ENCODE measurements at places on chromosomes 3 and 15.

- no peak for DNase-seq
Measured at GRCh38 chr3:37266809-37267208, 92.4 kb upstream of the LRRFIP2 start.

DNA sequence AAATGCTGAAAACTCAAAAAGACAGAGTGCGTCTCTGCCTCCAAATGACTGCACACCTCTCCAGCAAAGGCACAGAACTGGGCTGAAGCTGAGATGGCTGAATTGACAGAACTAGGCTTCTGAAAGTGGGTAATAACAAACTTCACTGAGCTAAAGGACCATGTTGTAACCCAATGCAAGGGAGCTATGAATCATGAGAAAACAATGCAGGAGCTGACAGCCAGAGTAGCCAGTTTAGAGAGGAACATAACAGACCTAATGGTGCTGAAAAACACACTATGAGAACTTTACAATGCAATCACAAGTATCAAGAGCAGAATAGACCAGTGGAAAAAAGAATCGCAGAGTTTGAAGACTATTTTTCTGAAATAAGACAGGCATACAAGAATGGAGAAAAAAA is 10.1 kb upstream of the AVEN start:
- no peak for DNase-seq

GRCh38 chr15:81235276-81236123 is 38.8 kb downstream of the IL16 start:
- no peak for DNase-seq

DNA sequence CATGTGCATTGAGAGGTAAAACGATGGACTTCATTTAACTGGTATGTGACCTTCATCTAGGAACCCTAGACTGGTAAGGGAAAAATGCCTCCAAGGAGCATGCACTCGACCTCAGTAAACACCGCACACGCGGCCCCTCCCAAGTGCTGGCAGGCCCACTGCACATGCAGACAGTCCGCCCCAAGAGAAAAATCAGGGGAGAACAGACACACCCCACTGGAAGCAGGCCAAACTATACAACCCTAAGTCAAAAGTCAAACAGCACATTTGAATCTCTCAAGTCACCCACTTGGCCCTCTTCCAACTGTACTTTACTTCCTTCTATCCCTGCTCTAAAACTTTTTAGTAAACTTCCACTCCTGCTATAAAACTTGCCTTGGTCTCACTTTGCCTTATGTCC is 250.1 kb upstream of the HES1 start:
- no peak for DNase-seq

- no peak for DNase-seq
Measured at GRCh38 chr3:41593774-41594173, 368.1 kb downstream of the ULK4 start.

DNA sequence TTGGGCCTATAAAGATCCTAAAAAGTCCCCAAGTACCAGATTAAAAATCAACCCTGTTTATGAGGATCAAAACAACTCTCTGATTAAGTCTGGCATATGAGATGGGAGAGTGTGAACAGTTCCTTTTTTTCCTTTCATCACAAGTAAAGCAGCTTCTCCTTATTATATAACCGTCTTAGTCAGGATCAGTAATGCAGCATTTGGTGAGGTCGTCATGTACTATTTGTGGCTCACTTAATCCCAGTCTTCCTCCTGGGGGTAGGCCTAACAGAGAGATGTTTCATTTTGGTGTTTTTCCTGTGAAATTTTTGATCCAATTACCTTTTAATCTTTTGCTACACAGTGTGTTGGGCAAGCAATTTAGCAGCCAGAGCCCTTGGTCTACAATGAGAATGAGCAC is 333.1 kb upstream of the KCNMB2 start:
- no peak for DNase-seq

DNA sequence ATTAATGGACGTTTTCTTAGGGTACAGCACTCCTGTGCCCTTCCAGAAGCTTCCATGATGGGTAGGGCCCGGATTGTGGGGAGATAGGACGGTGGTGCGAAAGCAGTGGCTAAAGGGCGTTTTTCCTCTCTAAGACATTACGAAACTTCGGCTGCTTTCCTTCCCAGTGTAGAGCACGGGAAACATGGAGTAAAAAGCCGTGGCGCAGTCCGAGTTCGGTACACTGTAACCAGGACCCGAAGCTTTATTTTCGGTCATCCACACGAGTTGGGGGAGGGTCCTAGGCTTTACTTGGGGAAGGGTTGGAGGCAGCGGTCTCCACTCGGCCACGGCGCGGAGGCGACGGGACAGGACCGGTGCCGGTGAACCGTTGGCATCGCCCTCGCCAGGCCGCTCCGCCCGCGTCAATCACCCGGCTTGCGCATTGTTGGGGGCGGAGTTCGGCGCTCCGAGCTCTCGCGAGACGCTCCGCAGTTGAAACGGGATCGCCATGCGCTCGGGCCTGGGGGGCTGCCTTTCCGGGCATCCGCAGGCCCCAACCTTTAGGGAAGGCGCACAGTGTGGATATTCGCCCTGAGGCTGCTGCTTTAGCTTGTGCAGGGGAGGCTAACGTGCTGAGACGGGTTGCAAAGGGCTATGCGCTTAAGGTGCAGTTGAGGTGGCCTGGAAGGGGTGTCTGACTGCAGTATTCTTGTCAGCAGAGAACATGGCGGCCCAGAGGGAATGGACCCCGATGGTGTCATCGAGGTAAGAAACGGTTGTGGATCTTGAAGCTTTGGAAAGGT is 546 bp downstream of the EIF4A2 start:
- DNase-seq = peak; percentile 72

GRCh38 chr3:33717616-33717865 is 513 bp downstream of the CLASP2 start:
- peak; percentile 23 for DNase-seq

GRCh38 chr3:25421747-25422146 is 6.3 kb upstream of the RARB start:
- no peak for DNase-seq

- no peak for DNase-seq
Measured at GRCh38 chr15:95932141-95932540, 398.4 kb upstream of the NR2F2 start.

GRCh38 chr3:118229196-118229595 is 805.5 kb downstream of the IGSF11 start:
- DNase-seq = no peak

- DNase-seq = no peak
Measured at GRCh38 chr15:87747087-87747486, 509.5 kb downstream of the NTRK3 start.

- no peak for DNase-seq
Measured at GRCh38 chr3:158703566-158703965, 28.7 kb downstream of the RARRES1 start.

DNA sequence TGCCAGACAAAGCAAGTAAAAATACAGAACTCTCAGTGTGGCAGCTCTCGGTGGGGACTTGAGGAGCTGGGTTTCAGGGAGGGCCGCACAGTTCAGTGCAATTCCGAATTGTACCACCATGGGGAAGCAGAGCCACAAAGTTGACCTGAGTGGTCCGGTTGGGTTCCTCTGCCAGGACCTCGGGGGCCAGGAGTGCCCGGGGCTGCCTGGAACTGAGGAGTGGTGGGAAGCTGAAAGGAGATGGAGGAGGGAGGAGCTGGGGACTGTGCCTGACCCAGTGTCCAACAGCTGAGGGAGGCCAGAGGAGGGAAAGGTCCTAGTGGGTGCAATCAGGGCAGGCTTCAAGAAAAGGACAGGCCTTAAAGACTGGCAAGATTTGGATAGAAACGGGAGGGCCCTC is 32.2 kb upstream of the TRH start:
- DNase-seq = no peak

GRCh38 chr3:188624384-188624783 is 470.4 kb downstream of the LPP start:
- no peak for DNase-seq

GRCh38 chr15:67072442-67072841 is 7.0 kb downstream of the SMAD3 start:
- DNase-seq = no peak

DNA sequence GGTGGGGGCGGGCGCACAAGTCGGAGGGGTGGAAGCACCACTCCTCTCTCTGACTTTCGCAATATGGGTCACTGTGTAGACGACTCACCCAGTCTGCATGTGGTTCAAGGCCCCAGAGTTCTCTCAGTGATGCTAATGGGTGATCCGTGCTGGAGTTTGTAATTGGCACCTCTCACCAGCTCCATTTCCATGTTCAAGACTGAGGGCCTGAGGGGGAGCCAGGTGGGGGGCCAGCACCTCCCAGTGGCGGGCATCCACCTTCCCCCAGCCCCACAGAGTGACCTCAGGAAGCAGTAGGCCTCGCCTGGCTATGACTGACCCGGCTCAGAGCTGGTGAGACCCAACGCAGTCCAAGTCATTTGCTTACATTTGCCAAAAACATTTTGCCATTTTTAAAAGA is 230.0 kb upstream of the ST8SIA2 start:
- DNase-seq = no peak

GRCh38 chr3:64578797-64579196 is 109.0 kb downstream of the ADAMTS9 start:
- DNase-seq = no peak

DNA sequence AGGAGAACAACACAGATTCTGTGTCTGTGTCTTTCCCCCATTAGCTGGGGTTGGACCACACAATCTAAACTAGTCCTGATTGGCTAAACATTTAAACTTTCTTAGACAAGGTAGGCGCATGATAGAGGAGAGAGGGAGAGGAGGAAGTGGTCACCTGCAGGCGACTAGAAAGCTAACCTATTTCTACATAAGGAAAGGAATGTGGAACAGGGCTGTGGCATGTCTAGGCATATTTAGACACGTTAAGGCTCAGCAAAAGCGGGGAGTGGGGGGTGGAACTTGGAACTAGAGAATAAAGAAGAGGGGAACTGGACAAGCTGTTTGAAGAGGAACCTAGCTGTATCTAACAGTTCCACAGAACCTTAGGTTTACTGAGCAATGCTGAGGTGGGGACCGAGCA is 12.8 kb downstream of the LRRC28 start:
- DNase-seq = no peak

DNA sequence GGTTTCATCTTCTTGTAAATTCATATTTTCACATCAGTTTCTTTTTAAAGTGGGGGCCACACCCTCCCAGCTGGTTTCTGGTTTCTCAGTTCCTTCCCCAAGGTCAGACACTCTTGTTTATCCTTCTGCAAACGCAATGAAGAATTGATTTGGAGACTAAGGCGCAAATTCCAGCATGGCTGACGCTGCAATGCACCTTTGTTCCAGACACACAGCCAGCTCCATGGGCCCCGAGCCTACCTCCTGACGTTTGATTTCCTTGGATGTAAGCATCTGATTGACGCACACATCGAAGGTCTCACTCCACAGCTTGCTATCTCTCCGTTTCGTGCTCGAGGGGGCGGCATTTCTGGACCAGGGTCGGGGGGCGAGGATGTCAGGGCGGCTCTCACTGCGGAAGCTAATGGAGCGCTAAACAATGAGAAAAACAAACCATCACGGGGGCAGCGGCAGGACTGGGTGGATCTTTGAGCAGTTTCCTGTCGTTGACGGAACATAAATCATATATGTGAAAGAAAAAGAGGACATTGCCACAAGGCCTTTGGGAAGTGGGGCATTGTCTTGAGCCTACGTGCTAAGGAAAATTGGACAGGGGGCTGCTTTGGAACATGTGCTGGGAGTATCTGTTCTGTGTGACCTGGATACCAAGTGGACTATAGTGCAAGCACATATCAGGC is 46.9 kb downstream of the ARHGEF3 start:
- DNase-seq = no peak

All from T-helper 17 cell (primary cell).